ENCODE measurements at places on chromosomes 11 and 22.

- DNase-seq: peak; percentile 10
Observed at GRCh38 chr11:116078101-116078591, 573.9 kb upstream of the CADM1 start.

GRCh38 chr11:100810146-100810545 lies 123.1 kb downstream of the ARHGAP42 start:
- peak; percentile 80 for DNase-seq

- DNase-seq: no peak
Observed at GRCh38 chr22:25402160-25402500, 162.3 kb upstream of the GRK3 start.

GRCh38 chr11:116881143-116881542 lies 43.7 kb upstream of the APOA1 start:
- DNase-seq: peak; percentile 26

DNA sequence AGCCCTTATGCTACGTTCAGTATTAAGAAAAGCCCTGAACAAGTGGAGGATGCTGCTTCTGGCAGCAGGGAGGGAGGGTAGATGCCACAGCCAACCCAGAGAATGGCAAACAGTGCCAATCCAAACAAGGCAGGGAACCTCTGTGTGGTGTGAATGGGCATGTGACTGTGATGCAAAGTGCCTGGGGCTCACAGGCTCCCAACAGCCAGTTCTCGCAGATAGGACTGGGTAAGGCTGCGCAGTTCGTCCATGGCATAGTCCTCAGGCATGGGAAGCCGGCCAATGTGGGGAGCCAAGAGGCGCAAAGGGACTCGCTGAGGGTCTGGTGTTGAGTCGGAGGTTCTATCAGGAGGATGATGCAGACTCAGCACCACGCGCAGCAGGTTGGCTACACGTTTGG lies 4.8 kb upstream of the CHRNA10 start:
- no peak for DNase-seq

DNA sequence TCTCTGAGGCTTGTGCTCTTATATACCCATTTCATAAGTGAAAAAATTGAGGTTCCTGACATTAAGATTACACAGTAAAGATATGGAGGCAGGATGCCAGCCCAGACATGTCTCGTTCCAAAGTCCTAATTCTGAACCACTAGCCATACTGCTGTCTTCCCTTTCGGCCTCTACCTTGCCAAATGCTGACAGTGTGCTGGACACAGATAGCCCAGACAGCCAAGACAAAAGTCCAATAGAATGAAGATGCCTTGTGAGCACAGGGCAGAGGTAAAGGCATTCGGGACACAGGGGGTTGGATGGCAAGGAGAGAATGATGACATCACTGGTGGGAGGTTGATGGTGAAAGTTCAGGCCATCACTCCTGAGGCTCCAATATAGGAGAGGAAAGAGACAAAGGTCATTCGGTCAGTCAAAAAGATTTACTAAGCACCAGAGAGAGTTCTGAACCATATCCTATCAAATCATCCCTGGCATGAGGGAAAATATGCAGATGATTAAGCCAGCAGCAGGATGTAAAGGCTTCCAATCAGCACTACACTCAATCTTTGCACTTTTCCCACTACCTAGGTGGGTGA lies 174.0 kb upstream of the MTMR2 start:
- DNase-seq: peak; percentile 48

DNA sequence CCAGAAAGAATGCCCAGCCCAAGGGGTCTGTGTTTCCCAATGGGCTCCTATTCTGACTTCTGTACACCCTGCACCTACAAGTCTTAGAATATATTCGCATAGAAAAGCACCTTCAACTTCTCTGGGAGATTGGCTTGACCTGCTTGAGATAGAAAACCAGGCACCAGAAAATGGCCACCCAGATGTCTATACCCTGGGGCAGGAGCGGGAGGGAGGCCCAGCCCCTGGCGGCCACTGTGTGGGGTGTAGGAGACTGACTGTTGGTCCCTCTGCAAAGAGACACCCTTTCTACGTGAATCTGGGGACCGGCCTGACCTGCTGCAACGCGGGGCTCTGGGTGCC lies 8.5 kb downstream of the DENND6B start:
- no peak for DNase-seq

DNA sequence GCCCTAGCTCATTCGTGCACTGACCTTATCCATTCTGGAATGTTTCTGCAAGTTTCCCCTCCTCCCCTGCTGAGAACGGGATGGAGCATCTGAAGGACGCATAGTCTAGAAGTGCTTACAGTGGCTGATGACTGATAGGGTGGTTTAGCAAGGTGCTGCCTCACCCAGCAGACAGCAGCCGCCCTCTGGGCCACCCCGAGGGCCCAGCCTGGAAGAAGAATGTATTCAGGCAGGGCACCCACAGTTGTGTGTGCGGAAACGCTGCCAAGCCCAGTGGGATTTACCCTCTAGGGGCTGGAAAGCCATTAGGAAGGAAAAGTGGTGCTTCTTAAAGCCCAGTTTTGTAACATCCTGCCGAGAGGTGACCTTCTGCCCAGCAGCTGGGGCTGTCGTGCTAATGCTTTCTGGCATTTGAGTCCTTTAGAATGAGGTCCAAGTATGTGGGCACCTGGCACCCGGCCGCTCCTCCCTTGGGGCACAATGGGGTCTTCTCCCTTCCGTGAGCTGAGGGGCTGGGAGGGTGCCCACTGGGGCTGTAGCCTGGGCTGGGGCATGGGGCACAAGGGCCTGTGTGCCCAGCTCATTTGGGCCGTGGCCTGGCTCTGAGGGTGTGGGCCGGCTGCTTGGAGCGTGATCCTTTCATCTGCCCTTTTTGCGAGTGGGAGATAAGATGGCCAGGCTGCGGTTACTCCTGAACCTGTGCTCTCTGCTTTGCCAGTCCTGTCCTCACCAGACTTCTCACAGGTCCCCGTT lies 14.4 kb downstream of the FBLN1 start:
- DNase-seq: peak; percentile 77

GRCh38 chr11:17383461-17383860 lies 5.0 kb downstream of the KCNJ11 start:
- no peak for DNase-seq

- DNase-seq: peak; percentile 3
Observed at GRCh38 chr11:103228807-103229206, 119.6 kb downstream of the DYNC2H1 start.

DNA sequence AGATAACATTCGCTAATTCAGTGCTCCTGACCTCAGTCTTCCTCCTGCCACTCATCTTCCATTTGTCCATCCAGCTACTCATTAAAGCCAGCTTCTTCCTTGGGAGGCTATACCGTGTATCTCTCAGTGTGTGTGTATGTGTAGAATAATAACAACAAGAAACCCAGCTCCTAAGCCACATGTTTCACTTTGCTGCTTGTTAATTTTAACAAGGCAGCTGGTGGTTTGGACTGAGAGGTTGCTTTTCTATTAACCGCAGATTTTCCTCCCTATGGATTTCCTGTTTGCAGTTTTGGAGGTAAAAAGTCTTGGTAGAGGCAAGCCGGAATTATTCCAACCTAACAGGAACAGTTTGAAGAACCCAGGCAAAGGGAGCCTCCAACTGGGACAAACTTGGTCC lies 165.0 kb downstream of the ADAMTS15 start:
- DNase-seq: no peak

DNA sequence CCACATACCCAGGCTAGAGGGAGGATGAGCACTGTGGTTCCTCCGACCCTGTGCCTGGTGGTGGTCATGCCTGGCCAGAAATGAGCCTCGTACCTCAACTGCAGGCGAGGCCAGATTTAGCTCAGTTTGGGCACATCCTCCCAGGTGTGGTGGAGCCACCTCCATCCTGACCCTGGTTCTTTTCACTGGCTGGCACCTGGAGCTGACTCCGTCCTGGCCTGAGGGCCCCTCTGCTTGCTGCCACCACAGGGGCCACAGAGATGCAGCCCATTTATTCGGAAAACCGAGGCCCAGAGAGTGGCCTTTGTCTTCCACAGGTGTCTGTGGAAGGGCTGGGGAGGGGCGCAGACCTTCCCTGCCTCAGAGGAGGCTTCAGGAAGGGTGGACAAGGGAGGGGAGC lies 9.0 kb upstream of the ARFGAP3 start:
- no peak for DNase-seq

GRCh38 chr11:133318221-133318620 lies 214.1 kb downstream of the OPCML start:
- DNase-seq: no peak

GRCh38 chr11:102453302-102453695 lies 734 bp upstream of the TMEM123 start:
- peak; percentile 9 for DNase-seq

DNA sequence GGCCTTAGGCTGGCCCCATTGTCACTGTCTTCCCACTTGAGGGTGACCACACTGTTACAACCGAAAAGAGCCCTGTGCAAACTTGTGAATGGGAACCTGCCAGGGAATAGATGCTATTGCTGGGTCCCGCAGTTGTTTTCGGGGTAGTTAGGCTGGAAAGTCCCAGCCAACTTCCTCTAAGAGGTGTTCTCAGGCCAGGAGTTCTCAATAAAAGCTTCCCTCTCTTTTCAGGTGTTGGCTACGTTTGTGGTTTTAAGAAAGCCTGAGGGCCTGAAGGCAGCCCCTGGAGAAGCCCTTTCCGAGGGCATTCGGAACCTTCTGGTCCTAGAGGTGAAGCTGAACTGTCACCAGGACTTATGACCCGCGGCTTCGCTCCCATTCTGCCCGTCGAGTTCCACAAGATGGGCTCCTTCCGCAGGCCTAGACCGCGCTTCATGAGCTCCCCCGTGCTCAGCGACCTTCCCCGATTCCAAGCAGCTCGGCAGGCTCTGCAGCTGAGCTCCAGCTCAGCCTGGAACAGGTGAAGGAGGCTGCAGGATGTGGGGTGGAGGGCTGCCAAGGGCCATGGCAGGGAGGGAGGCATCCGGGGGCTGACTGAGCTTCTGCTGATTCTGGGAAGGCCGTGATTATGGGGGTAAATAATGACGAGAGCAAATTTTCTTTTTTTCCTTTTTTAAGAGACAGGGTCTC lies 104.8 kb downstream of the PRR5L start:
- DNase-seq: no peak
